ENCODE measurements at places on chromosomes 3 and 15. TPM values are rescaled to one million over a fixed set of nuclear protein-coding genes. Genes with fewer than 3 reads are reported as not detected.
A peak's percentile ranks its signal among the peaks of the same experiment; 100 is the strongest.

GRCh38 chr3:184771301-184772127 is 40.5 kb upstream of the VPS8 start:
- H3K27me3 ChIP-seq: peaks cover 8% of the 10 kb centered on the region
- no peaks in the 10 kb centered on the region for H3K36me3 ChIP-seq
- DNase-seq: no peak

- H3K4me1 ChIP-seq: no peaks in the 10 kb centered on the region
- no peaks in the 10 kb centered on the region for H3K27me3 ChIP-seq
- H3K36me3 ChIP-seq: no peaks in the 10 kb centered on the region
- no peak for DNase-seq
- H3K4me3 ChIP-seq: no peak overlapping the region
- no peak overlapping the region for H3K27ac ChIP-seq
Observed at GRCh38 chr3:76586471-76586870, 453.4 kb upstream of the ROBO2 start.

GRCh38 chr15:59532770-59533379 is 78.7 kb upstream of the GCNT3 start:
- DNase-seq: peak; percentile 50
- H3K4me3 ChIP-seq: no peak overlapping the region
- peaks cover 29% of the 10 kb centered on the region for H3K27me3 ChIP-seq
- no peak overlapping the region for H3K27ac ChIP-seq

Gene SLC12A1
- polyA plus RNA-seq: 0.11 TPM

Gene RGMA
- polyA plus RNA-seq: 5.7 TPM
